ENCODE measurements at places on chromosomes 2 and 18.

DNA sequence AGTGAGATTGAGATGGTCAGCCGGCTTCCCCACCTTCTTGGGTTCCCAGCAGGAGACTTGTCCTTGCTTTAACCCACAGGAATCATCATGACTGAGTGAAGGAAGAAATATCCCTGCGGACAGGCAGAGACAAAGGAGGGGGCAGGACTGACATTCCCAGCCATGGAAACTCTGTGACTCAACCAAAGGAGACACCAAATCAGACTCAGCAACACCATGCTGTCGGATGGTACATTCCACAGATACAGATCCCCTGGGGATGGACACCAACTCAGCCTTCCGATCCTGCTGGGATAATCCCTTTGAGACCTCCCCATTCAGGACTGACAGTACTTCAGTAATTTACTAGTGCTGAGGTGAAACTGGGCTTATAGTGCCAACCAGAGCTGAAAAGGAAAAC is 518.3 kb downstream of the XIRP2 start:
- DNase-seq: no peak

DNA sequence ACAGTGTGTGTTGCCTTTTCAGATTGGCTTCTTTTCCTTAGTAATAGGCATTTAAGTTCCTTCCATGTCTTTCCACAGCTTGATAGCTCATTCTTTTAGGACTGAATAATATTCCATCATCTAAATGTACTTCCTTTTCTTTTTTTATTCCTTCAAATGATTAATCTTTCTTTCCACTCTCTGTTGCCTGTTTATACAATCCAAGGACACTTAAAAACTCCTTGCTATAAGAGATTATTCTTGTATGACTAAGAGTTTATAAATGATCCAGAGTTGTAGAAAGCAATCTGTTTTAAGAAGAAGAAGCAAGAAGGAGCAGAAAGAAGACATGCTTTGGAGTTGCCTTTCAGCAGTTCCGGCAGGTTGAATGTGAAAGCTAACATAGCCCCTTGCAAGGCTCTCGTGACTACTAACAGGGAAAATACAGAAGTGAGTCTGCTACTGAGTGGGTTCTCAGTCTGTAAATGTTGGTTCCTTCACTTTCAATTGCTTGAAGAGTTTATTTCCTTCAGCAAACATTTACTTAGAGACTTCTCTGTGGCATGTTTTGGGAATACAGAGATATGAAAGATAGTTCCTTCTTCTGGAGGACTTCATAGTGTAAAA is 123.0 kb downstream of the PMAIP1 start:
- DNase-seq: no peak

DNA sequence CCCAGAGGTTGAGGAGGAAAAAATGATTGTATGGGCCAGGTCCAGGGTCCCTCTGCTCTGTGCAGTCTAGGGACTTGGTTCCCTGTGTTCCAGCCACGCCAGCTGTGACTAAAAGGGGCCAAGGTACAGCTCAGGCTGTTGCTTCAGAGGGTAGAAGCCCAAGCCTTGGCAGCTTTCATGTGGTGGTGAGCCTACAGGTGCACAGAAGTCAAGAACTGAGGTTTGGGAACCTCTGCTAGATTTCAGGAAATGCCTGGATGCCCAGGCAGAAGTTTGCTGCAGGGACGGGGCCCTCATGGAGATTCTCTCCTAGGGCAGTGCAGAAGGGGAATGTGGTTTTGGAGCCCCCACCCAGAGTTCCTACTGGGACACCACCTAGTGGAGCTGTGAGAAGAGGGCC is 10.6 kb upstream of the MBP start:
- no peak for DNase-seq

DNA sequence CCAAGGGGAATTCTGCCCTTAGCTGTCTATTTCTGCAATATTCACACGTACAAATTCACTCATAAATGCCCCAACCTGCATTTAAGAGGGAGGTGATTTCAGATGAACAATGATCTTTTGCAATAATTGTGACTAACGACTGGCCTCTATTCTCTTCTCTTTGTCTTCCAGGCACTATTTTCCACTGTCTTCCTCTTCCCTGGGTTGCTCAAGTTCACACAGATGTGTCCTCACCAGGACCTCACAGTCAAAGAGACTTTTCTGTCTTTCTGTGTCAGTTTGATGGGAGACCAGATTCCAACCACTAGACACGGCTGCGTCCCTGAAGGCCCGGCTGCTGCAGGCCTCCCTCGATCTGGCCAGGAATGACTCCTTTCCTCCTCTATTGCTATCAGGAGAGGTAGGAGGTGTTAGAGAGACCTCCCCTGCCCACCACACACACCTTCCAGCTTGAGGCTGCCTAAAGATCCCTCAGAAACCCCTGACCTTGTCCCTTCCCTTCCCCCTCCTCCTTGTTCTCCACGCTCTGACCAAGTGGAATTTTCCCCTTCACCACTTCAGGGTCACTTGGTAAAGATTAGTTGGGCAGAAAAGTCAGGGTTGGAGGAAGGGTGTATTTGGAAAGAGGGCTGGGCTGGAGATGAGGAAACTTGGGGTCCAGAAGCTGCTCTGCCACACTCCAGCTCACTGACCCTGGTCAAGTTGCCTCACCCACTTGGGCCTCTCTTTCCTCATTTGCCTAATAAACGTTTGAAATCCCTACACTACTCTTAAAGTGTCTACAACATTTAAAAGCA is 109.2 kb upstream of the COPS8 start:
- DNase-seq: no peak

- no peak for DNase-seq
Observed at GRCh38 chr2:54831480-54831879, 108.0 kb downstream of the EML6 start.

GRCh38 chr18:44065206-44065605 is 615.5 kb upstream of the SETBP1 start:
- no peak for DNase-seq

DNA sequence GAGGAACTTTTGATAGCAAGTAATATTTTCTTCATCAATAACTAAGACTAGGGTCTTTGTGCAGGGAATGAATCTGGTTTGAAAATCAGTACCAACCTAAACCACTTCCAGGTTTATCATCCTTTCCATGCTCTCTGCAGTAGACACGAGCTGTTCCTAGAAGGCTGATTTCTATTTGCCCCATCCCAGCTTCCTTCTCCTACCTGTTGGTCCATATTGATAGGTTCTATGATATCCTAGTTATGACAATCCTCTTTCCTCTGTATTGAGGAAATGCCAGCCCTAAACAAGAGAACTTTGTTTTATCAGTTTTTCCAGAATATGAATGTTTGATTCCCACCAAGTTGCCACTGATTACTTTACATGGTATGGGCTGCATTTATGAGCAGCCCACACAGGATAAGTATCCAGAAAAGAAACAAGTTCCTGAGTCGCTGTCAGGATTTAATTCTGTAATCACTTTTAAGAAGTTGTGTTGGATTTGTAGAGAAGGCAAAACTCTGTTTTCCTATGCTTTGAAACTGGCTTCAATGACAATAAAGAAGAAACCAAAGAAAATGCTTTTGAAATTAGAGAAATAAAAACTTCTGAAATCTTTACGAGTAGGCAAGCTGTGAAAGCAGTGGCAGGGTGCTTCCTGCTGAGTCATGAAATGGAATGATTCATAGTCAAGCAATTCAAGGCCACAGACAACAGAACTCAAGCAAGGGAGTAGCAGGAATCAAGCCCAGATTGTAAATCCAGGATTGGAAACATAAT is 37.3 kb upstream of the TANK start:
- DNase-seq: peak; percentile 36

- no peak for DNase-seq
Observed at GRCh38 chr2:15243762-15244161, 317.4 kb downstream of the NBAS start.

DNA sequence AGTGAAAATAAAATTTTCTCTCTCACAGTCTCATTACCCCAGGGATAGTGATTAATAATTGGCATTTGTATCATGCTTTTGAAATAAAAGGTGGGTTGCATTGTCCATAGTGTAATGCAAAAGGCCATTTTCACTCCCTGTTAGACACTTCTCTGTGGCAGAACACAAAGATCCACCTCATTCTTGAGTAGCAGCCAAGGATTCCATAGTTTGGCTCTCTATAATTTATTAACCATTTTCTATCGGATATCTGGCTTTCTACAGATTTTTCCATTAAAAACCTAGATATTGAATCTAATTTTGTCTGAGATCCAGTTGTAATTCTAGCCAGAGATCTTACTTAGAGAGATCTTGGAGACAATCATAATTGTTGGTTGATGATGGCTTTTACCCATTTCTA is 39.0 kb downstream of the CDCA7 start:
- DNase-seq: no peak

DNA sequence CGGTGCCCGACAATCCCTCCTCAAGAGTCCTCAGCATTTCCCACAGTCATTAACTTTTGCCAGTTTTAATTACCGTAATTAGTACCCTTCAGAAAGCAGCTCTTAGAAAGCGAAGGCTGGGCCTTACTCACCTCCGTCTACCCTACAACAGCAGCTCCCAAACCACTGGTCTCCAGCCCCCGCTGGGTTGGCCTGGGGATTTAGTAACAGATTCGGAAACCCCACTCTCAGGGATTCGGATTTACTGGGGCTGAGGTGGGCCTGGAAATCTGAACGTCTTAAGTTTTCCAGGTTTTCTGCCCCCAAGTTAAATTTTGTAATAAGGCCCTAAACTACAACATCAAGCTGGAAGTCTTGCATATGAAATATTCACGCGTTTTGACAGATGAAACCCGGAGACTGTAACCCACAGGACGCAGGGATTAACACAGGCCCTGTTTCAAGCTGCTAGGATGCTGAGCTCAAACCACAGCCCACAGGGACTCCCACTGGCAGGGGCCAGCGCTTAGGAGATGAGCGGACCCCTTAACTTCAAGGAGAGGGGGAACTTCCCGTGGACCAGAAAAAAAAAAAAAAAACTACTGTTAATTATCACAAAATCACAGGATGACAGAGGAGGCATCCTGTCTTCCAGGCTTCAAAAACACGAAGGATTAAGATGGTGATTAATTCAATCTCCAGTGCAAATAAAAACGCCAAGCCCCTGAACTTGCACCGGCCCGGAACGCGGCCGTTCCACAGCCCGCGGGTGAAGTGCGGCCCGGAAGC is 985 bp downstream of the ILKAP start:
- no peak for DNase-seq

DNA sequence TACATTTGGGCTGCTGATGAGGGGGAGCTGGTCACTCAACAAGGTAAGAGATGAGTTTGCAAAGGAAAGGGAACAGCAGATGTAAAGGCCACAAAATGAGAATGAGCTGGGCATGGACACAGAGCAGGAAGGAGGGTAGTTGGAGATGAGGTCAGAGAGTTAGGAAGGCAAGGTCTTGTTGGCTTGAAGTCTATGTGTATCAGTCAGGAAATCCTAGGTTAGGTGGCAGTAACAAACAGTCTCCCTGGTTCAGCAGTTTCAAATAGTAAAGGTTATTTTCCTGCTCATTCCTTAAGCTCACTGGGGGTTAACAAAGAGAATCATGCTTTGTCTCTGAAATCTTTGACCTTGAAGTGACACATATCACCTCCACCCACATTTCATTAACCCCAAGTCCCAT is 58.3 kb upstream of the ARL4C start:
- no peak for DNase-seq

- no peak for DNase-seq
Observed at GRCh38 chr2:219605607-219605954, 7.9 kb downstream of the STK11IP start.

- no peak for DNase-seq
Observed at GRCh38 chr18:50356036-50356945, 18.6 kb upstream of the SKA1 start.

GRCh38 chr18:10330428-10330827 is 124.0 kb upstream of the APCDD1 start:
- DNase-seq: no peak

- DNase-seq: no peak
Observed at GRCh38 chr18:11861583-11862288, 10.5 kb downstream of the CHMP1B start.

GRCh38 chr2:227106845-227107759 is 56.9 kb downstream of the COL4A4 start:
- DNase-seq: peak; percentile 37

GRCh38 chr18:22703883-22704585 is 229.1 kb upstream of the RBBP8 start:
- peak; percentile 56 for DNase-seq

- no peak for DNase-seq
Observed at GRCh38 chr2:101706819-101707177, 9.3 kb downstream of the MAP4K4 start.

- no peak for DNase-seq
Observed at GRCh38 chr18:49678440-49678839, 116.6 kb downstream of the LIPG start.

DNA sequence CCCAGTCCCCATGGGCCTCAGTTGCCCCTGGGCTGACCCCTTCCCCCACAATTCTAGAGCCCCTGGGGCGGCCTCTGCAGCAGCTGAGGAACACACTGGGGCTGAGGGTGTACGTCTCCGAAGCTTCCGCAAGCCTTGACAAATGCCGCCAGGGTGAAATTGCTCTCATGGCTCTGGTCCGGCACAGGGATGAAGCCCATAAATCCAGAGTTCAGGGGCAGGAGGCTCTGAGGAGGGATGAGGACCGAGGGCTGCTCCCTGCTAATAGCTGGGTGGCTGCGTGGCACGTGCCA is 27.1 kb upstream of the OTOS start:
- no peak for DNase-seq

DNA sequence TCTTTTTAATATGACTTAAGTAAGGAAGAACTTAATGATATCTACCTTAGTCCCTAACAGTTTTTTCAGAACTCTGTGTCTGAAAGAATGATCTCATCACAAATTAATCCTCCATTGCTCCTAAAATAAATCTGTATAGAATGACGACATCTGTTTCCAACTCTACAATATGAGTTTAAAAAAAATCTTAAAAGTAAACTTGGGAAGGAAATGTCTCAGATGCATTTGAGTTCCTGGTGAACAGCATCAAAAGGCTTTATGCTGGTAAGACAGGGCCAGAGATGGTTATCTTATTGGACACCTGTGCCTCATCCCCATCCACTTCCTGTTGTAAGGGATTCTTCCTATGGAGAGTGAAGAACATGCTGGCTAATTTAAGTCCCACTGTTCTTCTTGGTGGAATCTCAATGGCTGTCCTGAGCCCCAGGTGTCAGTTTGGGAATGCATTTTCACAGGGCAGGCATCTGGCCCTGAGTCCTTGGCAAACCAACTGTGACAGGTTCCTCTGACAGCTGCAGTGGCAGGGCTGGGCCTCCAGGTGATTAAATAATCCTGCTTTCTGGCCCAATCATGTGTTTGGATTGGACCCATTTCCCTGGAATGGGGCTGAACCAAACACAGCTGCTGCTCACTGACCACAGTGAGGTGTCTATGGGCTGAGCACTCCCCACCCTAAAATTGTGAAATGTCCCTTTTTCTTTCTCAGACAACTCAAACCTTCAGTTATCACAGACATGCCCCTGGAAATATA is 12.9 kb upstream of the NCKAP5 start:
- no peak for DNase-seq

DNA sequence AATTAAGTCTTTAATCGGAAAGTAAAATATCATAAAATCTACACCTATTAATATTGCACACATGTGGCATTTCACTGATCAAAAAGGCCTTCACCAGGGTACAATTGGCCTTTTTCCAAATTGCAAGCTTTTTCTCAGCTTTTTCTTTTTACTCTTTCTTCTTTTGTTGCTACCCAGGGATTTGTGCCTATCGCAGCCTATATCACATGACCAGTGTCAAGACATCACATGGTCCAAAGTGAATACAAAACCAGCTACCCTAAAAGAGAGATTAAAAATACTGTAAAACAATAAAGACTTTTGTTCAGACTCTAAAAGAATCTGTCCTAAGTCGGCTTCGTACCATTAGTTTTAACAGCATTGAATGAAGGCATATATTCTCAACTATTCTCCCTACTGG is 15.0 kb upstream of the OTX1 start:
- DNase-seq: no peak

GRCh38 chr2:171479154-171479814 is 43.0 kb upstream of the CYBRD1 start:
- no peak for DNase-seq

- DNase-seq: no peak
Observed at GRCh38 chr18:49050452-49050851, 99.7 kb upstream of the SMAD7 start.

Data from PC-9 (cell line).